ENCODE measurements at places on chromosomes 2 and 18.

GRCh38 chr18:49344096-49344495 lies 116.3 kb downstream of the DYM start:
- DNase-seq, result no peak

DNA sequence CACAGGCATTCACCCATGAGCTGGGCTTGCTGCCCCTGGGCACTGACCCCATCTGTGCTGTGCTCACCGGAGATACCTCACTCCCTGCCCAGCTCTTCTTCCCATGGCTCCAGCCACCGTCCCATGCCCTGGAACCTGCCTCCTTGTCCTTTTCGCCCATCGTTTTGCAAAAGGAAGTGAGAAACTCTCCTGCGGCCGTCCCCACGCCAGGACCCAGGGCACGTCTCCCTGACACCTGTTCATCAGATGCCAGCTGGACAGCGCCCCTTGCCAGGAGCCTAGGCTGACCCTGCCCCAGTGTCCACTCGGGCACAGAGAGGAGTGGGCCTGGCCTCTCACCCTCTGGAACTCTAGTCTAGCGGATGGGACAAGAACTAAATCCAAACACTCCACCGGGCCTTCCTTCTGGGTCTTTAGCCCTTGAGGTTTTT lies 238.6 kb downstream of the SEPTIN10 start:
- no peak for DNase-seq

GRCh38 chr2:216603884-216604245 lies 29.4 kb upstream of the IGFBP2 start:
- no peak for DNase-seq

DNA sequence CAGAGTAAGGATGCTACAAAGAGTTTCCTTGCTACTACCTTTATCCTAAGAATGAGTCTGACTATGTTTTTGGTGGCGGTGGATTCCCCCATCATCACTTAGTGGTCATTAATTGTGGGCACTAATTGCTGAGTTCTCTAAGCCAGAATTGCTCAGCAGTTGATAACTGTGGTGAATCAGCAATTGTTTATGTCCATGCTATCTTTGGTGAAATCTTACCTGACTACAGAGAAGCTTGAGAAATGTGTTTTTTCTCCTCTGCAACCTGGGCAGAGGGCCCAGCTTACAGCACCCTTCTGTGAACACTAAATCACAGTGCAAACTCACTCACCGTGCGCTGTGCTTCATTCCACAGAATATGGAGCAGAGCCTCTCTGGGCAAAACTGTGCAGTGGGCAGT lies 683.6 kb downstream of the CNTNAP5 start:
- no peak for DNase-seq

GRCh38 chr2:237391140-237391539 lies 22.8 kb downstream of the COL6A3 start:
- DNase-seq, result no peak

DNA sequence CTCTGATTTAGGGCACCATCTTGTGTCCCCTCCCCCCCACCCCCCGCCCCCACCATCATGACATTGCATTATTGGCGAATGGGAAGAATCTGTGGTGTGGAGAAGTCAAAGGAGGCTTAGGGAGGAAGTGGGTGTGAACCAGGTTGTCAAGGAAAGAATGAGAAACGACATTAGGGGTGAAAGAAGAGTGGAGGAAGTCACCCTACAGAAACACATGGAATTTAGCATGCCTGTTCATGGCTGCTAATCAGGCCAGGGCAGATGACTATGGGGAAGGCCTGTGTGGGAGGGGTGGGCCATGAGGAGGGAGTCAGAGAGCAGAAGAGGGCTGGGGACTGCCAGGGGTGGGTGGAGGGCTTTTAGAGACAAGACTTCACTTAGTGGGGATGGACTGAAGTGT lies 81.6 kb downstream of the AOX1 start:
- DNase-seq, result no peak

DNA sequence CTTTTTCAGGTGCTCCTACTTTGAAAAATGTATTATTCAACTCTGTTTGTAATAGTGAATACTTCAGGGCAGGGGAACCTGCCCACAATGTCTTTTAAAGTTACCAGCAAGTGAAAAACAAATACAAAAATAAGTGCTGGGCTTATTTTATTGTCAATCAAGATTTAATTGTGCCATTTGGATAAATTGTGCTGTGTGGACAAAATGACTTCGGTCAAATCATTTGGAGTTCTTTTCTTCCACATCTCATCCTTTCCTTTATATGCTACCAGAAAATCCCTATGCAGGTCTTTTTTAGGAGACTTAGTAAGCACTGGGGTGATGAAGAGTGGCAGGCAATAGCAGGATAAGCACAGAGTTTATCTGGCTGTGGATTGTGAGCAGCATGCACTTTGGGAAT lies 63.9 kb downstream of the NYAP2 start:
- DNase-seq, result no peak

GRCh38 chr2:240364961-240365775 lies 70.3 kb upstream of the GPC1 start:
- DNase-seq, result no peak

DNA sequence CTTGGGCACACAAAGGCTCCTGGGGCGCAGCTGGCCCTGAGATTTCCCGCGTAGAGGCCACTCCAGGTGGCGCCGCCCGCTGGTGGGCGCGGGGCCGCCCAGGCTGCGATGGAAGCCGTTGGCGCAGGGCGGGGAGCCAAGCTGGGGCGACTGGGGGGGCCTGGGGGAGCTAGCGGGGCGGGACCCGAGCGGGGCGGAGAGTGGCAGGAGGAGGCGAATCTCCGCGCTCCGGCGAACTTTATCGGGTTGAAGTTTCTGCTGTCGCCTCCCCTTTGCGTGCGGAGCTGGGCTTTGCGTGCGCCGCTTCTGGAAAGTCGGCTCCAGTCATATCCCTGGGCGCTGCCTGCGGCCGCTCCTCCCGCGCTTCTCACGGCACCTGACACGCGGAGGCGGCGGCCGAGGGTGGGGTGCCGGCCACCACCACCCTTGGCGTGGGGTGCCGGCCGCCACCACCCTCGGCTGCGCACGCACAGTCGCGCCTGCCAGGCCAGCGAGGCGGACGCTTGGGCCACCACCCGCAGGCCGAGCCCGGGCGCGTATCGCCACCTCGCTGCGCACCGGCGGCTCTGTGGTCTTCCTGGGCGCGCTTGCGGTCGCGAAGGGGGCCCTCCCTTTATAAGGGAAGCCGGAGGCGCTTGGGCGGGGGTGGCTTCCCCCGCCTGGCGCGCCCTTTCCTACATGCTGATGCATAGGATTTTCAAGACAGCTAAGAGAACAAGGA lies 919 bp upstream of the CYP1B1 start:
- DNase-seq, result peak; percentile 75

- no peak for DNase-seq
These were observed 16.4 kb upstream of the TMEM247 start for GRCh38 chr2:46462936-46463335.

DNA sequence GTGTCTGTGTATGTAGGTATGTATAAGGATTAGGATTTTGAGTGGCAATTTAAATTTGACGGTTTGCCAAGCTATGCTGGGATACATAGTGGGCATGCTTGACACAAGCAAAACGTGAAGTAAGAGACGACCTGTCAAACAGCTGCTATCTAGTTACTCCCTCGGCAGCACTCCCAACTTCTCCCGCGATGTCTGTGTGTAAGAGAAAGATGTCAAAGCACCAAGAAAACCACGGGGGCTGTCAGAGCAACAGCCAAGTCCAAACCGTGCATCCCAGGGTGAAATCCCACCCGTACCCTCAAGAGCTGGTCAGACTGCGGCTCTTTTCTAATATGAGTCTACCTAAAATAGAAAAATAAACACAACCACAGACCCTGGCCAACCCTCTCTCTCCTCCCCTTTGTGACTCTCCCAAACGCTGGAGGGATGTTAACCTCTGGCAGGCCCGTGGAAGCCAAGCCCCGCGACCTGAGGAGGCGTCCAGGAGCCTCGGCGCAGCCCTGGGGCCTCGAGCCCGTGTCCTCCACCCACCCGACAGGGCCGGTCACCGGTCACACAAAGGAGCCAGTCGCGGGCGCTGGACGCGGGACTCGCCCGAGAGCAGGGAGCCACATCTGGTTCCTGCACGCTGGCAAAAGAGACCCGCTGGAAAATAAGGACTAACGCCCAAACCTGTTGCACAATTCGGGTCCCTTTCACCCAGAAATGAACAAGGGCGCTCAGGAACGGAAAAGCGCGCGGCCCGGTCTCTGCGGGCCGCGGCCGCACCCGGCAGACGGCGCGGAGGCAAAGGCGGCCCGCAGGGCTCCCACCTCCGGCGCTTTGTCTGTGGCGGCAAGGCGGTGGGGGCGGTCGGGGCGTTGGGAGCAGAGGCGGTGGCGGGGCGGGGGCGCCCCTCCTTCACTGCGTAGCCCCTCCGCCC lies 925 bp downstream of the SESTD1 start:
- peak; percentile 60 for DNase-seq

DNA sequence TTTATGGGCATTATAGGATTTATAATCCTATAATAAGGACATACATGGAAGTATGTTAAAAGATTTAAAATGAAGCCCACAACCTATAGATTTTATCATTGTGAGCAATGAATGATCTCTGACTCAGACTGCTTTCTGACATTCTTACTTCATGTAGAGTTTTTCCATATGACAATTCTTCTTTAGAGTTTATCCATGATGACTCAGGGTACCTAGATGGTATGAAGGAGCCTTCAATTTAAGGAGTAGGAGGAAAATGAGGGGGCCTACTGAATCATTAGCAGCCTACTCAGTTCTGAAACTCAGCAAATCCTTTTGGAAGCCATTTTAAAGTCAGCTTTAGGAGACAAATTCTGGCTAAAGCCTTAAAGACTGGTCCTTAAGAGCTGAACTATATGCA lies 10.4 kb downstream of the PELI1 start:
- DNase-seq, result no peak

DNA sequence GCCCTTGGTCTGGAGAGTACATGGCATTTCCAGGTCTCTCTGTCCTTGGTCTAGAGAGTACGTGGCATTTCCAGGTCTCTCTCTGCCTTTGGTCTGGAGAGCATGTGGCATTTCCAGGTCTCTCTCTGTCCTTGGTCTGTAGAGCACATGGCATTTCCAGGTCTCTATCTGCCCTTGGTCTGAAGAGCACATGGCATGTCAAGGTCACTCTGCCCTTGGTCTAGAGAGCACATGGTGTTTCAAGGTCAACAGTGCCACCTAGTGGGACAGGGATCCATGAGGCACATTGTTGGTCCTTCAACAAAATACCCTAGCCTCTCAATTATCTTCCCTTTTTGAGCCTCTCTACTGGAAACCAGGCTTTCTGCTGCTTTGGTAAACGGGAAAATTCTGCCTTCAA lies 250.2 kb downstream of the OTX1 start:
- DNase-seq, result no peak

GRCh38 chr2:68747413-68747812 lies 12.8 kb downstream of the ARHGAP25 start:
- no peak for DNase-seq

- no peak for DNase-seq
These were observed 565.2 kb upstream of the NRXN1 start for GRCh38 chr2:51597086-51597485.

- no peak for DNase-seq
These were observed 63.2 kb downstream of the PRKCE start for GRCh38 chr2:45714679-45715078.

- no peak for DNase-seq
These were observed 27.3 kb downstream of the RFTN2 start for GRCh38 chr2:197647961-197648690.
